ENCODE measurements at places on chromosomes 13 and 19.

DNA sequence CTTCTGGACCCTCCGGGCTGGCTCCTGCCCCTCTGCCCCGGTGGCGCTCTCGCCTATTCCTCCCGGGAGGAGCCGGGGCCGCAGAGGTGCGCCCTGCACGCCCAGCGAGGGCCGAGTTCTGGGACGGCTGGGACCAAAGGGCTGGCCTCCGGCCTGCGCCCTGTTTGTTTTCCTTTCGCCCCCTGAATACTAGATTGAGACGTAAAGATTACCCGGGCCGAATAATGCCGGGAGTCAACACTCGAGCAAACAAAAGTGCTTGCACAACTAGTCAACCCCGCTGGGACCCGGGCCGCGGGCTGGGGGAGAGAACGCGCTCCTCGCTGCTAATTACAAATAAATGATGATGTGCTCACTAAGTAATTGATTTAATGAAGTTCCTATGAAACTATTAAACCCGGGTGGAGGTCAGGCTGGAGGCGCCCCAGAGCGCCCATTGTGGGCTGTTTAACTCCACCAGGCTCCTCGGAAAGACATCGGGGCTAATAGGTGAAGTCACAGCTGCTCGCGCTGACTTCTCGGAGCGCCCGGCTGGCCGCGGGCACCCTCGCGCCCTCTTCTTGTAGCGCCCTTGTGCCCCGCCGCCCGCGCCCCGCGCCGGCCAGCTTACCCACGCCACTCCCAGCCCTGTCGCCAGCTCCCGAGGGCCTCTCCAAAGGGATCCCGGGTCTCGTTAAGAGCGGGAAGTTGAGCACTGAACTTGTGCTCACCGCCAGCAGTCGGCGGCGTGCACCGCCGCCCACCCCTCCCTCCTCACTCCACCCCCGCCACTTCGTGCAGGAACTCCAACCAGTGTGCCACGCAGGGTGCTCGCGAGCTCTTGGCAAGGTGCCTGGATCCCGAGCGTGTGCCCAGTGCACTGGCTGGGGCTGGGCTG, 14.9 kb downstream of the ZIC5 start:
- DNase-seq = no peak

GRCh38 chr13:28071424-28071823, 29.0 kb downstream of the FLT3 start:
- DNase-seq = no peak

GRCh38 chr19:35115177-35115951, at the start of gene FXYD3:
Gene FXYD3, plus strand, starts transcription at chr19:35115823. Its CDS starts 3,554 bp downstream, at chr19:35119377.
- DNase-seq = no peak

DNA sequence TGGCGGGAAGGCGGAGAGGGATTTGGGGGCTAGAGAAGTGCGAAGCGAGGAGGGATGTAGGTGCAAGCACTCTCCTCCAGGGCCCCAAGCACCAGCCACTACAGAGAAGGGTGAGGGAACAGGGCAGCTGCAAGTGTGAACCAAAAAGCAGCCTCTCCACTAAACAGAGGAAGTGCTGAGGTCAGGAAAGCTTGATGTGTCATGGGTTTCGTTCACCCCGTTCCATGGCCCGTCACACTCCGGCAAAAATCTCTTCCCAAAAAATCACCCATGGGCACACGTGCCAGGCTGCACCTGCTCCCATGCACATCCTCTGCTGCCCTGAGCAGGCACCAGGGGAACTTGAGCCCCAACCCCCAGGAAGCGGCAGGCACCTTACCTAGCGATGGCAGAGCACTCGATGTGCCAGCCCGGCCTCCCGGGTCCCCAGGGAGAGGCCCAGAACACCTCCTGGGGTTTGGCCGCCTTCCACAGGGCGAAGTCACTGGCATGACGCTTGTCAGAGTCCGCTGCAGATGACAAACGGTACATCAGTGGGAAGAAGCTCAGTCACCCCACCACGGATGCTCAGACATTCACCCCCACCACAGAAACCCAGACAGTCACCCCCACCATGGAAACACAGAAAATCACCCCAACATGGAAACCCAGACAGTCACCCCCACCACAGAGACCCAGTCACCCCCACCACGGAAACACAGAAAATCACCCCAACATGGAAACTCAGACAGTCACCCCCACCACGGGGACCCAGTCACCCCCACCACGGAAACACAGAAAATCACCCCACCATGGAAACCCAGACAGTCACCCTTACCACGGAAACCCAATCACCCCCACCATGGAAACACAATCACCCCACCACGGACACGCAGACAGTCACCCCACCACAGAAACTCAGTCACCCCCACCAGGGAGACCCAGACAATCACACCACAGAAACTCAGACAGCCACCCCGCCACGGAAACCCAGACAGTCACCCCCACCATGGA, 29.0 kb downstream of the CARS2 start:
- DNase-seq = no peak

DNA sequence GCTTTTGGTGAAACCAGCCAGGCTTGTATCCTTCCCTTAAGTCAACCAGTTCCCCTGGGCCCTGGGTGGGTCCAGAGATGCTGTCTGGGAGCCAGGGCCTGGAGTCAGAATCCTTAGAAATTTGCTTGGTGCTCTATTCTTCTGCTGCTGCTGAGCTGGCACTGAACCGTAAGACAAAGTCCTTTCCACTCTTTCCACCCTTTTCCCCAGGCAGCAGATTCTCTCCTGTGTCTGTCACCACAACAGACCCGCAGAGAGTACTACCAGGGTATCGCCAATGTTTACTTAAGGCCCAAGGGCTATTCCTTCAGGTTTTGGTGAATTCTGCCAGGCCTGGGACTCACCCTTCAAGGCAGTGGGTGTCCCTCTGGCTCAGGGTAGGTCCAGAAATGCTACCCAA, 12.2 kb downstream of the IFT88 start:
- no peak for DNase-seq

- no peak for DNase-seq
These were observed 60.1 kb downstream of the RNASEH2B start for GRCh38 chr13:50969691-50970090.

DNA sequence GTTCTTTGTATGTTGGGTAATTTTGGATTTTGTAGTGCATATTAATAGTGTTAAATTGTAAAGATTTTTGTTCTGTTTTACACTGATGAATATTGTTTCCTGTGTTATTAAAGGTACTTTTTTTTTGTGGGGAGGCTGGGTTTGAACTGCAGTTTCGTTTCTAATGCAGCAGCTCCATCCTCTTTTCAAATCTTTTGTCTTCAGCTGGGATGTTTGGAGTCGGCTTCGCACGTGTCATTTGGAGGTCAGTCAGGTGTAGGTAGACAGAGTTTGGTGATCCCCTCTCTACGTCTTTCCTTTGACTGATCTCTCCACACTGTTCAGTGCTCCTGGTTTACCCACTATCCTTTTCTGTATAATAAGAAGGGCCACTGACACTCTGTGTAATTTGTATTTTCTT, 30.3 kb downstream of the TDRD3 start:
- no peak for DNase-seq

DNA sequence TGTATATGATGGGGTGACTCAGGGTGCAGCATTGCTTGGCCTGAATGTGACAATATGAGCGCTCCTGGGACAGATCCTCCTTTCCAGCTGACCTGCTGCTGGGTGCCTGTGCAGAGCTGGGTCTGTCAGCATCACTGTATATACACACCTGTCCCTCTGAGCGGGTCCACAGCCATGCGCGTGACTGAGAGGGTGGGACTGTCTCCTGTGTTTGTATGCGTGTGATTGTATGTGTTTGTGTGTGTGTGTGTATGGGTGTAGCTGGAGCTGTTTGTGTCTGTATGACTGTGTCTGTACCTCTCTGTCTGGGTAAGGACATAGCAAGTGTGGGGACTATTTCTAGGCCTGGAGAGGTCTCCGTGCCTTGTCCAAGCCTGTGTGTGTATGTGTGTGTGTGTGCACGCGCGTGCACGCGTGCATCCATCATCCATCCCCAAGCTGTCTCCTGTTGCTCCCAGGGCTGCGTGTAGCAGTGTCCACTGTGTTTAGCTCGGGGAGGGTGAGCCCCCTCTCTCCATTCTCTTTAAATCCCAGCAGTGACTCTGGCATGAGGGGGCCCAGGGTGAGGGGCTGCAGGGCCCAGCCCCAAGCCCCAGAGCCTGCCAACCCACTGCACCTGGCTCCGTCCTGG, 8.3 kb downstream of the IGLON5 start:
- DNase-seq = no peak

- no peak for DNase-seq
These were observed 9.3 kb downstream of the CALM3 start for GRCh38 chr19:46610413-46610775.

DNA sequence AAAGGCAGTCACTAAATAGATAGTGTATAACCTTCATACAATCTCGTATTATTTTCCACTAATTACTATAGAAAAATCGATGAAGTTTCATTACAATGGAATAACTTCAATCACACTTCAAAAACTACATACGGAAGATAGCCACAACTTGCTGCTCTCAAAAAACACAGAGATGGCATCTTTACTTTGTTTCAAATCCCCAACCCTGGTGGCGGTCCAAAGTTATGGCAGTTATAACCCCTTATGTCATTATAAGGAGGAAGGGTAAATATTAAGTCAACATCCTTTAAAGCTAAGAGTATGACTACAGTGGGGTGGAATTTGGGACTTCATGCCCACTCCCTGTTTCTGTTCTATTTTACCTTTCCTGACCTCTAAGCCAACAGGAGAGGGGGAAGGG, 146.5 kb downstream of the LACC1 start:
- DNase-seq = no peak

- DNase-seq = no peak
These were observed 328.9 kb upstream of the SLC10A2 start for GRCh38 chr13:103395139-103395538.

DNA sequence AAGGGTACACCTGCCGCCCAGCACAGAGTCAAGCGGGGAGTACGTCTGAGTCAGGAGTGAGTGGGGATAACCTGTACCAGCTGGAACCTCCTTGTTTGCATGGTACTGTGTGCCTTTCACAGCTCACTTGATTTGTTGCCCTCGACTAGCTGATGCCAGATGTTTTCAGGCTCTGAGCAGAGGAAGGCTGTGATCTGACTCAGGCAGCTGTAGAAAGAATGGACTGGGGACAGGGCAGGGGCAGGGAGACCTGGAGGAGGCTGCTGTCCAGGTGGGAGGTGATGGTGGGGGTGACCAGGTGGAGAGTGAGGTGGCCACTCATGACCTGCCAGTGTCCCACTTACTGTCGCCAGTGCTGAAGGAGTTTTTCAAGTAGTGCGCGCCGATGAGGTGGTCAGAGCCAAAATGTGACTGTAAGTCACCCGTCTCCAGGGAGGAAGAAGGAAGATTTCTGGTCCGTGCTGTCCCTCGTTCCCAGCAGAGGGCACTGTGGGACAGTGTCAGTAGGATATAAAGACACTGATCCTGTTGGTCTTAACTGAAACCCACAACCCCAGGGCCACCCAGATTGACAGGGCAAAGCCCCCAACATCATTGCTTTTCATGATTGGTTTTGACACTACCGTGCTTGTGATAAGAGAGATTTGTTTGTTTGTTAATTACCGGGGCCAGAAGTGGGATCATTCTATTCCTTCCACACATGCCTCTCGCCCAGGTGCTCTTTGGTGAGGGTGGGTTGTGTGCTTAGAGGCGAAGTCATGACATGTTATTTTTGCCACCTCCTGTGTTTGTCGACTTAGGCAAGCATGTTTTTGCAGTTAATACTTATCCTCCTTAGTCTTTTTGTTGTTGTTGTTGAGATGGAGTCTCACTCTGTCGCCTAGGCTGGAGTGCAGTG, 128.4 kb downstream of the DPF1 start:
- DNase-seq = peak; percentile 17

Data from stimulated activated CD8-positive, alpha-beta memory T cell treated with anti-CD3 and anti-CD28 coated beads, Interleukin-7, amount 100 ng/mL, for 1 hour (primary cell).